ENCODE measurements at places on chromosomes 12 and 14.

- no peak for DNase-seq
Measured at GRCh38 chr14:70002589-70003346, 123.6 kb downstream of the SMOC1 start.

DNA sequence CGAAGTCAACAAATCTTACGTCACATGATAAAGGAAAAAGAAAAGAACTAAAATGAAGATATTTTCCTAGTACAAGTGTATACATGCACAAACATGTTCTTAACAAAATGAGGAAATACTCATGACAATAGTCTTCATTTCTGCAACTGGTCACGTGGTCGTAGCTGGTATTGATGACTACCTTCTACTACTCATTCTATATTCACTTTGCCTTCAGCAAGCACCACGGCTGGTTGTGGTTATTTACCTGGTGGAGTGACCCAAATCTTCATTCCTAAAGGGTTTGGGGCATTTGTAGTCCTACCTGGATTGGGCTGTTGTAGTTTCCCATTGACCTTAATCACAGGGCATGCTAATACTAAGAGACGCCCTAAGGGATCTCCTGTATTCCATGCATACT is 51.2 kb downstream of the FIGNL2 start:
- no peak for DNase-seq

- no peak for DNase-seq
Measured at GRCh38 chr14:48325486-48325885, 650.1 kb upstream of the MDGA2 start.

DNA sequence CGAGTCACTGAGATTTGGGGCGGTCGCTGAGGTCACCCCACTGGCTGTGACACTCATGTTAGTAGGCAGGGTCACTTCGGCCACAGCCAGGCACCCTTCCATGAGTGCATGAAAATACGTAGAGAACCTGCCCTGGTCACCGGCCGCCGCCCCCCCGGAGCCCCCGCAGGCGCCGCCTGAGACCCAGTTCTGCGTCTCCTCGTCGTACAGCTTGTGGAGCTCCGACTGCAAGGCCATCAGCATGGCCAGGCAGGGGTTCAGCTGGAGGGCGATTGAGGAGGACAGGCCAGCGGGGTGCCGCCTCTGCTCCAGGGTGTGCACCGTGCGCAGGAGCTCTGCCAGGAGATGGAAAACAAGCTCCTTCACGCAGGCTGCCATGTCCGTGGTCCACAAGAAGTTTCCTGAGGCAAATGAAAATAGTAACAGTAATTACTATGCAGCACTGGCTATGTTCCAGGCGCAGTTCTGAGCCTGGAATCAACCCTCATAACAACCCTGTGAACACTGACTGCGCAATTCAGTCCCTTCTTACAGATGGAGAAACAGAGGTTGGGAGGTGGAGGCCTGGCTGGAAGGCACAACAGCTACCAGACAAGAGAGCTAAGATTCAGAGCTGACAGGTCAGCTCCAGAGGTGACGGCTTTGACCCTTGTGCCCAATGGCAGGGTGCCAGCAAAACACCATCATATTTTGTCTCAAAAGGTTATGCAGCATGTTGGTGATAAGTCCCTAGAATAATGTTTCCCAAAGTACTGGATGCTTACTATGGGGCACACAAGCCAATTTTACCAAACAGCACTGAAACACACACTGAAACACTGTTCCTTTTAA is 59.9 kb downstream of the TRAFD1 start:
- DNase-seq: no peak

DNA sequence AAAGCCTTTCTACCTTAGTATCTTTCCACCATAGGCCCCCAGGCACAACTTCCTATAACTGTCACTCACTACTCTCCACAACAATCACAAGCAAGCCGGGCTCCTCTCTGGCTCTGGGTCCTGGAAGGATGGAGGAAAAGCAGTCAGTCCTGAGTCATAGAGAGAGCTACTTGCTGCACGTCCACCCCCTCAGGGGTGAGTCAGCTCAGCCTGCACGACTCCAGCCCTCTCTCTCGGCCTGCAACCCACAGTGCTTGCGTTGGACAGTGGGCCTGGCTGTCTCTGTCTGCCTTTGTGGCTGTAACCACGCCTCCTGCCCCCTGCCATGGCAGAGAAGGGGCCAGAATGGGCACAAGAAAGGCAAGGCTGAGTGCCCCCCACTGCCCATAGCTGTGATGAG is 154.1 kb upstream of the FKBP4 start:
- no peak for DNase-seq

GRCh38 chr14:28163233-28163632 is 603.4 kb upstream of the FOXG1 start:
- DNase-seq: no peak

DNA sequence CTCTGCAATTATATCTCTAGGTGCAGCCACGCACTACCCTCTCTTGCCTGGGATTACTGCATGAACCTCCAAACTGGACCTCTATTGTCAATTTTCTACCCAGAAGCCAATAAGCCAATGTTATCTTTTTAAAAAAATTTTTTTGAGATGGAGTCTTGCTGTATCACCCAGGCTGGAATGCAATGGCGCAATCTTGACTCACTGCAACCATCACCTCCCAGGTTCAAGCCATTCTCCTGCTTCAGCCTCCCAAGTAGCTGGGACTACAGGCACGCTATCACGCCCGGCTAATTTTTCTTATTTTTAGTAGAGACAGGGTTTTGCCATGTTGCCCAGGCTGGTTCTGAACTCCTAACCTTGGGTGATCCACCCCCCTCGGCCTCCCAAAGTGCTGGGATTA is 11.2 kb upstream of the PXN start:
- DNase-seq: no peak

GRCh38 chr12:13744561-13744960 is 236.8 kb downstream of the GRIN2B start:
- no peak for DNase-seq

DNA sequence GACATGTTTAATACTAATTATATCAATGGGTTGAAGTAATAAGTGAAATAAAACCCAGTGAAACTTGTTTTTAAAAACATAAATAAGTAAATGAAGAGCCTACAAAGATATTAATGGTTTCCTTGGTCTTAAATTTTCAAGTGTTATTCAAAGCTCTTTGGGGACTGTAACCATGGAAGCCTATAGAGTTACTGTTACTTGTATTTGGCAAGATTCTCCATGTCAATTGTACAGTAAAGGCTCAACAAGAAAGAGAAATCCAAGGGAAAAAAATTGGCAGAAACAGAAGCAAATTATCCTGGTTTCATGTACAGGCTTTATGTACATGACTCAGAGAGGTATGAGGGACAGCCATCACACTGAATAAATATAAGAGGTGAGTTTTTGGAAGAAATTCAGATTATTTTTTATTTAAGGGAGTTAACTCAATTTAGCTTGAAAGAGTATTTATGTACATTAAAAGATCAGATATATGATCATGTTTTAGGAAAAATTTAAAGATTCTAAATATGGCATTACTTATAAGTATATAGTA is 151.1 kb upstream of the HMGA2 start:
- no peak for DNase-seq

DNA sequence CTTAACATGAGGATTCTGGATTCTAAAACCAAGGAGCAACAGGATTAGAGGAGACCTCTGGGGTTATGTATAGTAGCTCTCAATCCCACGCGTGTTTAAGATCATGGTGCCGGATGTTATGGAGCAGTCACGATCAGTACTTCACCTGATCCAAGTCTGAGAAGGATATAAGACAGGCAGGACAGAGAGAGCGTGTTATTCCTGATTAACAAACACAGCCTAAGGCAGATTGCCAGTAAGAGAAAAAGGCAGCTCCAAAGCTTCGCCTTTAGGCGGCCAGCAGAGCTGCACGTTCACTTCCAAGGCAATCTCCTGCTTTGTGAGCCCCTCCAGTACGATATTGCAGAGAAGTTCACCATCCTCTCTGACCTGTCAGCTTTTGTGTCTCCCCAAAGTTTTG is 5.5 kb downstream of the SETD3 start:
- no peak for DNase-seq

DNA sequence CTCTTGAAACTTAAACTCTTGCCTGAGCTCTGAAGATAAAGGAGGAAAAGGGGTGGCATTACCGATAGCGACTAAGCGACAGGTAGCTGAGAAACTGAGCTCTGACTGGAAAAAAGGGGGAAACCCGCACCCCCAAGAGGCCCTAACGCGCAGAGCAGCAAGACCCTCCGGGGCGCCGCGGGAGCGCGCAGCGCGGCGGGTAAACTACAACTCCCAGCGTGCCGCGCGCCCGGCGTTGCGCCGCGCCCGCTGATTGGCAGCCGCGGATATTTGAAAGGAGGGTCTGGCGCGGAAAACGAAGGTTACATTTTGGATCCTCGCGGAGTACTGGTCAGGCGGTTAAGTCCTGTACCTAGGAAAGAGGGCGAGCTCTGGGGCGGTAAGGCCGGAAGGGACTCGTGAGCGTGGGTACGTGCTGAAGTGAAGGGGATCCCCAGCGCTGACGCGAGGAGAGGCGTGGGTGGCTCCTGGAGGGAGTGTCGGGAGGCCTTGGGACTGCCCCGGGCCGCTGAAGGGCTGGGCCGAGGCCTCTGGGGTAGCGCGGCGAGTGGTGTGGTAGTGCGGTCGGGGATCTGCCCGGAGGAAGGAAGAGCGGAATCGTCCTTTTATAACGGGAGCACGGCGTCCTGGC is at the start of gene ESPL1:
TSS of gene ESPL1 (plus strand) at position 301 of the 631 bp plus-strand sequence. CDS start 468 bp downstream, outside the sequence.
- peak; percentile 71 for DNase-seq

DNA sequence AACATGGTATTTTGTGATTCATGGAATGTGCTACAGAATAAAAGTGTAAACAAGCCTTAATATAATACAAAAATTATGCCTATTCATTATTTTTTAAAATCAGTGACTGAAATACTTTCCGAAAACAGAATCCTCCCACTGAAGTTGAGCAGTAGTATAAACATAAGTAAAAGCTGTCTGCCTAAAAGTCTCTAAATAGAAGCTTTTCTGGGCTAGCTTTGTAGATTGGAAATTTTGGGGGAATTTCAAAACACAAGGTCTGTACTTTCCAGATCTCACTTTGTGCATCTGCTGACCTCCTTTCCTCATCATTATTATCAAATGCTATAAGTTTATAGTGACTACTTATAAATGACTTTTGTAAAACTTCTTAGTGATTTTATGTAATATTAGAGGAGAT is 80.4 kb upstream of the TRHDE start:
- no peak for DNase-seq

DNA sequence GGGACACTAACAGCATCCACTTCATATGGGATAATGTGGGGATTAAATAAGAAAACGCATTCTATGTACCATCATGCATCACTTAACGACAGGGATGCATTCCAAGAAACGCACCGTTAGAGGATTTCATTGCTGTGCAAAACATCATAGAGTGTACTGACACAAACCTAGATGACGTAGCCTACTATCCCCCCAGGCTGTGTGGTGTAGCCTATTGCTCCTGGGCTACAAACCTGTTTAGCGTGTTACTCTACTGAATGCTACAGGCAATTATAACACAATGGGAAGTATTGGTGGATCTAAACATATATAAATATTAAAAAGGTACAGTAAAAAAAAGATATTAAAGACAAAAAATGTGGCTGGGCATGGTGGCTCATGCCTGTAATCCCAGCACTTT is 230.6 kb downstream of the KSR2 start:
- no peak for DNase-seq

DNA sequence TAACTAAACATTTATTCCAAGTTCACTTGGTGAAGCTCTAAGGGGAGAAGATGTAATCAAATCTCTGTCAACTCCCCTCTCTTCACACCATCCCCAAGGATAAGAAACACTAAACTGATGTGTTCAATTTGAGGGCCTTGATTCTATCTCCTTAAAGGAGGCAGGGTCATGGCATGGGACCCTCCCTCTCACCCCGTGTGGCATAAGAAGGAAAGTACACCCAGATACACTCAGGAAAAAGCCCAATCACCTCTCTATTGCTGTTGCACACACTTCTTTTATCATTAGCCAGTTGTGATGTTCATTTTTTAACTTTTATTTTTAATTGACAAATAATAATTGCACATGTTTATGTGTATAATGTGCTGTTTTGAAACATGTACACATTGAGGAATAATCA is 35.1 kb downstream of the WASHC3 start:
- DNase-seq: no peak

GRCh38 chr14:99609245-99610170 is 5.5 kb upstream of the CCDC85C start:
- no peak for DNase-seq

GRCh38 chr12:124745465-124745890 is 118.2 kb downstream of the SCARB1 start:
- no peak for DNase-seq

DNA sequence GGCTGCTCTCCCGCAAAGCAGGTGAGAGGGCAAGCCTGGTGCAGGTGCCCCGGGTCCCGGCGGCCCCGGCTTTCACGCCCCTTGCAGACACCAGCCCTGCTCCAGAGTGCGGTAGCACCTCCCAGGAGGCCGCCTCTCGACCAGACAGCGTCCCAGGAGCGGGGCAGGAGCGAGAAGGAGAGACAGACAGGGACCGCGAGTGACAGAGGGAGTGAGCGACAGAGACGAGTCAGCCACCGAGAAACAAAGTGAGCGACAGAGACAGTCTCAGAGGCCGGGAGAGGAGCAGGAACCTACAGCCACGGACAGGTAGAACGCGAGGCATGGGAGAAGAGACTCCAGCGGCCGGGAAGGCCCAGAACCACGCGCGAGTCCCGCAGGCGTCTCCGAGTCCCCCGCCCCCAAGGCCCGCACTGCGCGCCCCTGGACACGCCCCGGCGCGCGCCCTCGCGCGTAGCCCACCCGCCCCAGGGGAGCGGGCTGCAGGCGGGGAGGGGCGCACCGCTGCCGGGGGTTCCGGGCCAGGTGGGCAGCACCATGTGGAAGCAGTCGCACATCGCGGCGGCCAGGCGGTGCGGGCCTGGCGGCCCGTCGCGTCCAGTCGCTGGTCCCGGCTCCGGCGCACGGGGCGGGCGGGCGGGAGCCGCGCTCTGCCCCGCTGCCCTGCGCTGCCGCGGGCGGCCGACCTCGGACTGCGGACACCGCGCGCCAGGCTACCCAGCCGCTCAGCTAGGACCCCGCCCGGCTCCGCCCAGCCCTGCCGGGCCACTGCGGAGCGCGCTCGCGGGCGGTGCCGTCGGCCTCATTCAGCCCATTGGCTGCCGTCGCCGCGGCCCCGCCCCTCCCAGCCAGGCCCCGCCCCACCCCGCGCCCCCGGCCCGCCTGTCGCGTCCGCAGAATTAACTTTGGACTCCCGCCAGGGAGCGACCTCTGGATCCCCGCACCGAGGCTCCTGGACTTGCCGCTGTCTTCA is at the start of gene AHNAK2:
TSS of gene AHNAK2 (minus strand) at position 694 of the 973 bp plus-strand sequence. CDS start at position 557, 137 bp downstream.
- peak; percentile 73 for DNase-seq

DNA sequence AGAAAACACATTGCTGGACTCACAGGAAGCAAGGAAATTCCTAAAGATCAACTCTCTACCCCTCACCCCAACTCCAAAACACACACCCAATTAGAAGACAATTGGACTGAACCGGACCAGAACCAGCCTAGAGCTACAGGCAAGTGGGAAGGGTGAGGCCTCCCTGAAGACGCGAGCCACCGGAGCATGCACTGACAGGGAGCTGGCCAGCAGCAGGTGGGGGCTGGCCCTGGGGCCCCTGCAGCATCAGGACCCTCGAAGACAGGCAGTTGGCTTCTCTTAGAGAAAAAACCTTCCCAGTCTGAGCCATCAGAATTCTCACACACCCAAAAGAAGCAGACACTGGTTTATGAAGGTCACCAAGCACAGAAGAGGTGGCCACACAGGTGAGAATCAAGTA is 209.5 kb upstream of the DIO3 start:
- DNase-seq: no peak

- DNase-seq: no peak
Measured at GRCh38 chr14:54667764-54668163, 100.8 kb downstream of the SAMD4A start.

Data from neural crest cell (in vitro differentiated cells).